ENCODE measurements at places on chromosomes 5 and 9.

DNA sequence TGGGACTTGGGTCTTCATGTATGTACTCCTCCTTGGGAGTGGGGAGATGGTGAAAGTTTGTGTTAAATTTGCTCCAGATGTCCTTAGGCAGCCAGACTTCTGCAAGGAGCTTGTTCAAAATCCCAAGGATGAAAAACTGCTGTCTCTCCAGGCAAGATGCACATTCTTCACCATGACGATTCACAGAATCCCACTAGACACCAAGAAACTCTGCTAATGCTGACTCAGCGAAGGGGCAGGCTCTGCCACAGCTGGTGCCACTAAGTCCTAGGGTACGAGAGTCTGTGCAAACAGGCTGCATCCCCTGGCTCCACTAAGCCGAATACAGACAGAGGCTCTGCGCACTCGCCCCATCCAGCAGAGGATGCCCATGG is 71.1 kb downstream of the OLFM1 start:
- DNase-seq, result no peak

- DNase-seq, result no peak
Observed at GRCh38 chr5:166433679-166434078, 1857.8 kb upstream of the WWC1 start.

DNA sequence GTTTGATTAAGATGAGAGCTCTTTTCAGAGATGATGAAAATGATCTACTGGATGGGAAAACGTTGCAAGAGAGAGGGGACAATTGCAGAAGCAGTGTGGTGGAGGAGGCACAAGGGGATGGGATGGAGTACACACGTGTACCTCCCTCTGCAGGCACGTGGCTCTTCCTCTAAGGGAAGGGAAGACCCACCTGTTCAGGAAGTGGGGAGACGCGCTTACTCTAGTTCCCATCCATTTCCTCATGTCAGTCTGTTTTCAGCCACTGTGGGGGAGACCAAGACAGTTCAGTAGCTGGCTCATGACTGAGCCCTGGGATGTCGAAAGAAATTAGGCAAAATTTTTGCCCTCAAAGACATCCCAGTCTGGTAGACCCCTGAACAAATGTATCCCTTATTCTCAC is 619.2 kb upstream of the CLINT1 start:
- DNase-seq, result no peak

DNA sequence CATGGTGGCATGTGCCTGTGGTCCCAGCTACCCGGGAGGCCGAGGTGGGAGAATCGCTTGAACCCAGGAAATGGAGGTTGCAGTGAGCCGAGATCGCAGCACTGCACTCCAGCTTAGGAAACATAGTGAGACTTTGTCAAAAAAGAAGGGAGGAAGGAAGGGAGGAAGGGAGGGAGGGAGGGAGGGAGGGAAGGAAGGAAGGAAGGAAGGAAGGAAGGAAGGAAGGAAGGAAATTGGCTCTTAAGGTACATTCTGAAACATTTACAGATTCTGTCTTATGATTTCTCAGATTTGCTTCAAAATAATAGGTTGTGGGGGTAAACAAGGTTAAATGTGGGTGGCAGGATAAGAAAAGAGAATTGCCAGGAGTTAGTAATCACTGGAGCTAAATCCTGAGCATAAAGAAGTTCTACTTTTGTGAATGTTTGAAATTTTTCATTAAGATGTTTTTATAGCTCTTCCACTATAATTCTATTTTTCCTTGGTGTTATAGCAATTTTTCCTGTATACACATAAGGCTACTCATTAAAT is 2.1 kb upstream of the UGT3A2 start:
- DNase-seq, result no peak

- no peak for DNase-seq
Observed at GRCh38 chr5:180006141-180006540, 65.4 kb downstream of the RNF130 start.

GRCh38 chr5:172565455-172565854 is 75.6 kb upstream of the NEURL1B start:
- DNase-seq, result no peak

All from GM06990 (cell line).